ENCODE measurements at places on chromosomes 4 and X.

- no peak for DNase-seq
These were observed 147.3 kb downstream of the GRIA3 start for GRCh38 chrX:123331349-123331748.

DNA sequence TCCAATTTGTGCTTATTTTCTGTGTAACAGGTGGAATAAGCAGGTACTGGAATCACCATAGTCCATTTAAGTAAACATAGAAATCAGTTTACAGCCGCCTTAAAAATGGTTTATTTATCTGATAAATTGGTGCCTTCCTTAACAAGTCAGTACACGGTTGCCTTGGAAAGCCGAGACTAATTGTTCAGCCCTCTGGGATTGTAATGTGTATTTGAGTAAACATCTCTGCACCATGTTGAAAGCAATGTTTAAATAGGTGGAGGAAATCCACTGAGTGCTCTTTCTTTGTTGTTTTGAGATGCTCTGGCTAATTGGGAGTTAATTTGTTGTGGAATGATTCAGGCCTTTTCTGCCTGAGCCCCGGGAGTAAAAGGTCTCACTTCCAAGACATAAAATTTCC lies 45.7 kb upstream of the ADRA2C start:
- DNase-seq = no peak

GRCh38 chrX:111521169-111521568 lies 9.7 kb downstream of the SERTM2 start:
- no peak for DNase-seq

GRCh38 chr4:59400334-59400733 lies 1799.8 kb upstream of the ADGRL3 start:
- no peak for DNase-seq

- no peak for DNase-seq
These were observed 53.2 kb downstream of the ADRA2C start for GRCh38 chr4:3819210-3819919.

DNA sequence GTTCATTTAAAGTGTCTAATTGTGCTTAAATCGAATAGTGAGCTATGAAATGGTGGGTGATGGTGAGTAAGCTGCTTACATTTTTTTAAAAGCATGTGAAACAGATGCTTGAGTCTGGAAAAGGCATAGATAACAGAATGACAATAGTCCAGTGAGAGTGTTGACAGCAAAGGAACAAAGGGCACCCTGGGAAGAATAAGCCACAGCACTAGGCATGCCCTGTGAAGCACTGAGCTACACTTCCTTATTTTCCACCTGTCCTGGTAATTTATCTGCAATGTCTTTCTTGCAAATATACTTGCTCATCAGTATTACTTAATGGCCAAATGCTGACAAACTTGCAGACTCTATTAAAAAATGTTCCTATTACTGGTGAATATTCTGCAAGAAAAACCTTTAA lies 168.7 kb downstream of the PRDM5 start:
- DNase-seq = no peak

DNA sequence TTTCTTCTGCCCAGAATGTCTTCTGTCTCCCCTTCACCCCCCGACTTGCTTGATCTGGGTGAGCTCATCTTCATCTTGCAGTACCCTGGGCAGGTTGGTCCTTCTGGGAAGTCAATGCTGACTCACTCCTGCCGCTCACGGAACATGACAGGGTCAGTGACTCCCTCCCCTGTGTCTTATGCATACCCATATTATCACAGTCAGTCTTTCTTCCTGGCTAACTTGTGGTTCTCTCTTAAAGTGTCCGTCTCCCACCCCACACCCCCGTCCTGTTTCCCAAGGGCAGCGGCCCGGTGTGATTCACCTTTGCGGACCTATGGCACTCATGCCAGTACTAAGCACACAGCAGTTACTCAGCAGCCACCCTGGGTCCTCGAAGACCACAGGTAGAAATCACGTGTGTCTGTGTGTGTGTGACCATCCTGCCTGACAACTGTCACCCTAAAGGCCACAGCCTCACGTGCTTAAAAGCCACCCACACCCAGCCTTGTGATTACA lies 17.7 kb downstream of the IQSEC2 start:
- peak; percentile 20 for DNase-seq

- DNase-seq = no peak
These were observed 790.0 kb downstream of the PCDH18 start for GRCh38 chr4:136742333-136742732.

- no peak for DNase-seq
These were observed 7.9 kb downstream of the MFSD8 start for GRCh38 chr4:127957105-127957504.

DNA sequence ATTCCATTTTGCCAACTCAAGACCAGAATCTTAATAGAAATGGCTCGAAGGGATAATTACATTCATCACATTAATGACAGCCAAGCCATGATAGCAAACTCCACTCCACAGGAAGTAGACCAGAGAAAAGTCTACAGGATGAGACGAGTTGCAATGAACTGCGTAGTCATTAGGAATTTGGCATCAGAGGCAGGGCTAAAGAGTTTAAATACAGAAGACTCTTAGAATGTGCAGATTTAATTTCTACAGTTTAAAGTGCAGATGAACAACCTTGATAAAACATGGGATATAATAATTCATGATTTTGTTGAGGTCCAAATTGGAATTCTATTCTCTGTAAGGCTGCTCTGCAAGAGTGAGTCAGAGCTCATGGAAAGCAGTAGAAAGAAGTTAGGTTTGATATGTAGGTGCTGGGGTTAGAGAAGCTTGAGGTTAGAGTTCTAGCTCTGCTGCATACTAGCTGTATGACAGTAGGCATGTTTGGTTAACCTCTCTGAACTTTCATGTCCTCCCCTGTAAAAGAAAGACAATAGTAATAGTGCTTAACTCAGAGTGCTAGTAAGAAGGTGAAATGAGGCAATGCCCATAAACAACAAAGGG lies 32.2 kb downstream of the LNX1 start:
- no peak for DNase-seq

DNA sequence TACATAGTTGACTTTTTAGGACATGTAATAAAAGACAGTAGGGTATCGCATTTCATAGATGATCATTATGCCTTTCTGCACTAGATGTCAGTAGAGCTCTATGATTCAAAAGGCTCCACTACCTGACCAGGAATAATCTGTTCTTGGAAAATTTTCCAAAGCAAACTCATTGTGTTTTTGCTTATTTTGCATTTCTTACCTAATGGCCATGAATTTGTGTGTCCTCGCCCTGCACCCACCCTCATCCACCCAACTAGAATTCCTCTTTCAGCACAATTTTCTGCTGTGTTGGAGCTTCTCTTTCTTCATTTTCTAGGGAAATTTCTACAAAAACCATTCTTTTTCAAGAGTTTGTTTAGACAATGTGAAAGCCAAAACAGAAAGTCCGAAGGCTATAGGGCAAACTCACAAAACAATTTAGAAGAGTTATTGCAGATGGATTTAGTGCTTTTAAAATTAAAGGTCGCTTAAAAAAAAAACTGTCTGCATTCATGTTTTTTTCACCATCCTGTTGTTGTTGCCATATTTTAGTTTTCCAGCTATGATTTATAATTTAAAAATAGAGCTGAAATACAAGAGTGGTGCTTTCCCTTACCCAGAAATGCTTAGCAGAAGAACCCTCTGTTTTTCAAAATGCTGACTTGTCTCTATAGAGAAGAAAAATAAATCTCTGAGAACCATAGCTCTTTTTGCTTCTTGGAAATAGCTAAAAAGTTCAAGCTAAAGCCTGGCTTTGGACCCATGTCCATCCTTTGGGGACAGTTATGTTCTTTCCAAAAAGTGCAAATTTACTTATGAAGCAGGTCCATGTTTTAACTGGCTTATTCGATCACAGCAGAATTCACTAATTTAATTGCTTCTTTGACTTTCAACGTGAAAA lies 183.7 kb downstream of the SPATA18 start:
- DNase-seq = no peak

DNA sequence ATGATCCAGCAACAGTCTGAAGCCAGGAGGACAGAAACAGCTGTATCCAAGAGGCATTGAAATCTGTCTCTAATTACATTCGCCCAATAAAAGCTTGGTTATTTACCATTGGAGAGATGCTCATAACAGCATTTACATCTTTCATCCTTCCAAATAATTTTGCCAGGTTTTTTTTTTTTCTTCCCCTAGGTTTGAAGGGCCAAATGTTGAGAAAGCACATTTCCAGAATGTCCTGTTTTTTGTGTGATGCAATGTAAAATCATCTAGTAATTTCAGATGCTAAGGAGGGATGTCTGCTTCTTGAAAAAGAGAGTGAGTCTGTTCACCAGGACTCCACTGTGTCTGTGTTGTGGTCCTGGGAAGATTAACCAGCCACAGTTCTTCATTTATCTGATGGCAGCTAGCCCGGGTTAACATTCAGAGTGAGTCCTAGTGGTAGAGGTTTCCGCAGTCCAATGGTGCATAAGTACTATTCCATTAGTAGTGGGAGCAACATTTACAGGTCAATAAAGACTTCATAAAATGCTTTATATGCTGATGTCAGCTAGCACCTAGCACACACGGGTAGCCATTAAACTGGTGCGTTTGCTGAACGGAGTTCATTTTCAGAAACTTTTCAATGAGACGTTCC lies 406.8 kb downstream of the STIM2 start:
- DNase-seq = no peak

DNA sequence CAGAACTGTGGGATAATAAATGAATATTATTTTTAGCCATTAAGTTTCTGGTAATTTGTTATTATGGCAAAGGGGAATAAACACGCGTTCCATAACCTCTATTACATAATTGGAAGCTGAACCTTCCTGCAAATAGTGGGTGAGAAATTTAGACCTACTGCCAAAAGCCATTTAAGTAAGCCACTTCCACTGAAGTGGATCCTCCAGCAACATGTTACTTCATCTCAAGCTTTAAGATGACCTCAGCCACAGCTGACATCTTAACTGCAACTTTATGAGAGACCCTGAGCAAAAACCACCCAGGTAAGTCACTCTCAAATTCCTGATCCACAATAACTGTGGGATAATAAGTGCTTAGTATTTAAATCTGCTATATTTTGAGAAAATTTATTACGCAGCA lies 1048.6 kb downstream of the FAM133A start:
- no peak for DNase-seq

DNA sequence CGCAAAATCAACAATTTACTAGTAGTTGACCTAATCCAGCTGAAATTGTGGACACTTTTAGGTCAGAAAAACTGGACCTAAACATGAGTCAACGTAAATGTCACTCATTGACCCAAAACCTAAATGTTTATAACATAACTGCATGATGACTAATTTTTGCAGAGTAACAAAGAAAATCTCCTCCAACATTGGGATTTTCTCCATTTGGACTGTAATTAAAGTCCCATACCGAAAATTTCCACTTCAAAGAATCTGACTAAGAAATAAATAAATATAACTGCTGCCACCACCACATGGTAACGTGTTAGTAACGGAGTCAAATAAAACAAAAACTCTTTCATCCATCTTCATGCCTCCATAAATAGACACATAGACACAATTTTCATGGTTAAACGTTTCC lies 1.9 kb downstream of the ADGRA3 start:
- DNase-seq = no peak

DNA sequence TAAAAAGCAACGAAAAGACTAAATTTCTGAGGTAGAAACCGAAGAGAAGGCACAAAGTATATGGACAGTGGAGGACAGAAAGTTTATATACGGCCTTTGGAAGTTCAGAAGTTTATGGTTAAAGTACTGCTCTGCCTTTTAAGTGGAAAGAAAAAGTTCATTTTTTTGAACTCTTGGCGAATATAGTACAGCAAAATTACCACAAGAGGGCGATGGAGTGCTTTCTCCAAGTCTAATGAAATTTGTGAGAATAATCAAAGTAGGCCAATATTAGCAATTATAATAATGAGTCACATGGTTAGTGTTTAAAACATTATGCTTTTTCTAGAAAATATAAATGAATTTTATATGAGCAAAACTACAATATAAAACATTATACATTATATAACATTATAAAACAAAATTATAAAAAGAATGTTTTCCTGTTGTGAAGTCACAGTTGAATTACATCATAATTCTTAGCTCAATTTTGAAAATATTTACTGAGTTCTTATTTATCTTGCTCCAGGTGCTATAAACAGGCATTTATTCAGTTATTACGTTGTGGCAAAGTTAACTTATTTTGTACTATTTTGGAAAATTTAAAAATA lies 136.2 kb upstream of the BMPR1B start:
- DNase-seq = no peak

GRCh38 chrX:3326681-3327080 lies 19.8 kb downstream of the MXRA5 start:
- DNase-seq = no peak

- no peak for DNase-seq
These were observed 9.6 kb downstream of the UBA6 start for GRCh38 chr4:67691328-67691727.

- DNase-seq = no peak
These were observed 26.4 kb downstream of the MOSPD2 start for GRCh38 chrX:14899607-14900006.

GRCh38 chr4:182170417-182170935 lies 72.7 kb upstream of the TENM3 start:
- DNase-seq = no peak

- no peak for DNase-seq
These were observed 18.0 kb downstream of the OPHN1 start for GRCh38 chrX:68415316-68415715.

DNA sequence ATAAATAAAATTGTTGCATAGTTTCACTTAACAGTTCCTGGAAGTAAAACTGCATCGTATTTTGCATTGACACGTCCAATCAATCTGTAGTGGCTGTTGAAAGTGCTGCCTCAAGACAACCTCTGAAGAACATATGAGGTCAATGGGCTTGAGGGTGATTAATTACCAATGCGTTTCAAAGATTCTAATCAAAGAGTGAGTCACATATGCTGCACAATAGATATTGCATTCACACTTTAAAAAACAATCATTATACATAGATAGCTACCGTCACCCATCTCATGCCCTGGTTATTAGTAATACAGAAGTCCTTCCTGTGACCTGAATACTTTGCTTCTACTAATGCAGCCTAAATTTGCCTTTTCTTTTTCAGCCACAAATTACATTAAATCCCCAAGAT lies 743.3 kb upstream of the SLIT2 start:
- DNase-seq = no peak

DNA sequence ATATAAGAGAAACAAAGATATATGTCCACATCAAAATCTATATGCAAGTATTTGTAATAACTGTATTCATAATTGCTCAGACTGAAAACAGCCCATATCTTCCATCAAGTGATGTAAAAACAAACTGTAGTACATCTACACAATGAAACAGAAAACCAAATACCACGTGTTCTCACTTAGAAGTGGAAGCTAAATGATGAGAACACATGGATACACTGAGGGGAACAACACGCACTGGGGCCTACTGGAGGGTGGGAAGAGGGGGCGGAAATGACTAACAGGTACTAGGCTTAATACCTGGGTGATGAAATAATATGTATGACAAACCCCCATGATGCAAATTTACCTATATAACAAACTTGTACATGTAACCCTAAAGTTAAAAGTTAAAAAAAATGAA lies 42.7 kb downstream of the UBA6 start:
- no peak for DNase-seq

DNA sequence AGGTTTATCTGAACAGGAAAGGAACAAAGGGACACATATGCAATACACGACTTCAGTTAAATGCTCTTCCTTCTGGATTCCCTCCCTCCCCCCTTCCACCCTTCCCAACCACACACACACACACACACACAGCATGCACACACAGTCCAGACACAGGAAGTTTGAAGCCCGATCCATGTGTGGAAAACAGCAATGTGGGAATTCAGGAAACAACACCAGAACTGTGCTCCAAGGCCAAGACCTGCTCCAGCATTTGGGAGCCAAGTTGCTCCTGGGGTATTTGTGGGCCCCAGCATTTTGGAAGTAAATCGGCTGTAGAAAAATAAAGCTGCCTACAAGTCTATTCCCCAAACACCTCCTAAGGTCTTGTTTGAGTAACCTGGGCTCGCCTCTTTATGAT lies 5.6 kb upstream of the AMOT start:
- DNase-seq = no peak

Data from activated CD4-positive, alpha-beta T cell treated with anti-CD3 and anti-CD28 coated beads for 24 hours (primary cell).